ENCODE measurements at places on chromosomes 13 and 19.

GRCh38 chr19:57819475-57820148 lies 4.9 kb upstream of the ZNF552 start:
- DNase-seq = peak; percentile 77

DNA sequence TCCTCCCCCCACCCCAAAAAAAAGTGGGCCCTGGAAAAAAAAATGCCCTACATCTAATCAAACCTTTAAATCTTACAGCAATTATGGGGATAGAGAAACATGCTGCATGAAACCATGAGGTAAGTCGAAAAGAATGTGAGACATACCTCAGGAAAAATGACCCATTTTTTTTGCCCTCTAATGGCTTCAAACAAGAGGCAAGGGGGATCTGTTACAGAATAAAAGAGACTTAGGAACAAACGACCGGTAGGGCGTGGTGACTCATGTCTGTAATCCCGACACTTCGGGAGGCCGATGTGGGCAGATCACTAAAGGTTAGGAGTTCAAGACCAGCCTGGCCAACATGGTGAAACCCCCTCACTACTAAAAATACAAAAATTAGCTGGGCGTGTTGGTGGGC lies 8.4 kb downstream of the RGL3 start:
- DNase-seq = no peak

GRCh38 chr13:99027260-99027659 lies 49.4 kb upstream of the DOCK9 start:
- no peak for DNase-seq

GRCh38 chr19:52335768-52336116 lies 301 bp upstream of the ZNF610 start:
- no peak for DNase-seq

- DNase-seq = no peak
Measured at GRCh38 chr19:46609511-46610412, 8.6 kb downstream of the CALM3 start.

DNA sequence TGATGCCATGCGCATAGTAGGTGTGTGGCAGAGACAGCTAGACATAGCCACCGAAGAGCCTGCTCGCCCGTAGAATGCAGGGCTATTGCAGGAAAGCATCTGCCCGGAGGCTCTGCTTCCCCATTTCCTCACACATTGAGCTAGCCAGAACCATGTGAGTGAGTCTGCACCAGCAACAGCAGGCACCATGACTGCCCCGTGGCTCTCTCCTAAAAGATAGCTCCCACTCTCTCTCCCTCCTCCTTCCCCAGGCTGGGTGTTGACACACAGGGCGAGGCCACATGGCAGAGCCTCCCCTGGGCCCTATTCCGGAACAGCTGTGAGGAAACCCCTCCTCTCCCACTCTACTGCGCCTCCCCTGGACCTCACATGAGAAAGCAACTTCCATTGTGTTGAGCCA lies 52.3 kb upstream of the ATP12A start:
- DNase-seq = no peak

GRCh38 chr19:49231389-49231788 lies 73.8 kb downstream of the TRPM4 start:
- peak; percentile 42 for DNase-seq

- no peak for DNase-seq
Measured at GRCh38 chr13:61111529-61111928, 304.1 kb downstream of the PCDH20 start.

GRCh38 chr19:14061751-14062557 lies at the start of gene PALM3:
Gene PALM3 (minus strand): TSS chr19:14062076. CDS start chr19:14061980, 96 bp downstream.
- DNase-seq = no peak

DNA sequence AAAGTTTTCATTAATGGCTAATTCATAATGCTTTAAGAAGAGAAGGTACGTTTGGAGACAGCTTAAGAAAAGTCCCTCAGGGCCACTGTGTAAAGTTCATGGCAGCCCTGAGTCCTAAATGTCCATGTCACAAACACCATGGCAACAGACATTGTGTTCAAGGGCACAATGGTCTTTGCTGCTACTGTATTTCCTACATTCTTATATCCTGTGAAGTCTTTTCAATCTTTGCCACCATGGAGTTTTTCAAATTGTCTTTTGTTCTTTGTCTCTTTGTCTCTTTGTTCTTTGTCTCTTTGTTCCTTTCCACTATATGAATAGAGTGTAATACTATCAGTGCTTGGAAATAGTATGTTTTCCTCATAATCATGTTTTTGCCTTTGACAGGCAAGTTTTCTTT lies 178.8 kb downstream of the VWA8 start:
- DNase-seq = no peak

DNA sequence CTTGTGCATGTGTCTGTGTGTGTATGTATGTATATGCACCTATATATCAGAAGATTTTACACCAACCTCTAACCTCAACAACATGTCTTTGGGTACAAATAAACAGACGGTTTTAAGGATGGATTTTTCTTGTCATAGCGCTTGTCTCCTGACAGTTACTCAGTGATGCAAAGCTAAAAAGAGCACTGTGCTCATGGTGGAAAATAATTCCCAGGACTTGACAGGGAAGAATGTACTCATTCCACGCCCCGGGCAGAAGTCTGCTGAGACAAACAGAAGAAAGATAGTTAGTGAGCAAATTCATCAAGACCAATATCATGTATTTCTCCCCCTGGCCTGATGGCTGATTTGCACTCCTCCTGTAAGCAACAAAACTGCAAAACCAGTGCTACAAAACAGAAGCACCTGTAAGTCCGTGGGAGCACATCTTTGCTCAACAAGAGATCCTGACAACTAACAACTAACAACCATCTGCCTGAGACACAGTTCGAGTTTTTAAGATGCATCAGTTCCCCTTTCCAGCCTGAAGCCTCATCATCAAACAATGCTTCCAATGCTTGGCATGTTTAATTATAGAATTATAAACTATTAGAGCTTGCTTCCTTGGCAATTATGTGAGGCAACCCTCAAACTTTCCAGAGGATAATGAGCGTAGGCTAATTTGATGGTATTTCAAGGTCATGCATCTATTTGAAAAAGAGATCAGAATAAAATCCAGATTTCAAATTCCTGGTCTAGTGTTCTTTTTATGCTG lies 812.7 kb upstream of the MIR17HG start:
- DNase-seq = no peak

GRCh38 chr19:33462112-33462791 lies 59.3 kb downstream of the PEPD start:
- no peak for DNase-seq

GRCh38 chr13:84129966-84130365 lies 247.7 kb upstream of the SLITRK1 start:
- DNase-seq = no peak

DNA sequence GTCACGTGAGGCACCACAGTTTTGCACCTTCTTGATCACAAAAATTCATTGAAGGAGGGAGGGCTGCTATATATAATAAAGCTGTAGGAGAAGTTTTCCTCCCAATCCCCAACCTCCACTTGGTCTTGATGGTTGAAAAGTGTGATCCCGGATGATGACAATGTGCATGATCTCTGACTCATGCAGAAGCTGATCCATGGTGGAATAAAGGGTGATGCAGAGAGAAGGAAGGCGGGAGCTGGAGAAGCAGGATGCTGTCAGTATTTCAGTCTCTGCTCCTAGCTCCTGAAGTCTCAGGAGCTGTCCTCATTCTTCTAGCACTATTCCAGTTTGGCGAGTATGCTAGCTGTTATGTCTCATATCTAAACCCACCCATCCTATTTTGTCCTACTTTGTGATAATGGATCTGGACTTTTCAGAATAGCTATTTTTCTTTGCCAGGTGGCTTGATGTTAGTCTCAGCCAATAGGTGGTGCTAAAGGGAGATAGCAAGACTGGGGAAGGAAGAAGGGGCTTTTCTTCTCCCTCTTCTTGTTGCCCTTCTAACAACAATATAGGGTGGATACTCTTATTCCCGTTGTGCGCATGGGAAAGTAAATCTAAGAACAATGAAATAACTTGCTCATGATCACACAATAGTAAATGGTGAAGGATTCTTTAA lies 65.6 kb upstream of the HTR2A start:
- no peak for DNase-seq

DNA sequence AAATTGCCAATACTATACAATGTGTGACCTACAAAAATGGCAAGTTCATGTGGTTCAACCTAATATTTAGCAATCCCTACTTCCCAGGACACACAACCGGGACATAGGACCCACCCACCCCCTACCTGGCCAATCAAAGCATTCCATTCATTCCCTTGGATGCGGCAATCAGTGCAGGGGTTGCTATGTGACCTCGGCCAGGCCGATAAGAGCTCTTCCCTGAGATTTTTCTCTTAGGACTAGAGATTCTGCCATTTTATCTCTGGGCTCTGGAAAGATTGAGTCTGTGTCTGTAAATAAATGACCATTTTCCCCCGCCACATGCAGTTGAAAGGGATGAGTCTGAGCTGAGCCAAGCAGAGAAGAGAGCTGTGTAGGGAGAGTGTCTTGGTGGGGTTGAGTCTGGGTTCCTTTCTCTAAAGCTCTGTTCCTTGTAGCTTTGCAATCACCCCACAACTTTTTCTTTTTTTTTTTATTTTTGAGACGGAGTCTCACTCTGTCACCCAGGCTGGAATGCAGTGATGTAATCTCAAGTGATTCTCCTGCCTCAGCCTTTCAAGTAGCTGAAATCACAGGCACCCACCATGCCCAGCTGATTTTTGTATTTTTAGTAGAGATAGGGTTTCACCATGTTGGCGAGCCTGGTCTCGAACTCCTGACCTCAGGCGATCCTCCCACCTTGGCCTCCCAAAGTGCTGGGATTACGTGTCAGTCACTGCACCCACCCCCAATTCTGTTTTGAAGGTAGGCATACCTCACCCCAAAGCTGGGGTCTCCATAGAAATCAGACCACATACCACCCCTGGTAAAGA lies 7.4 kb downstream of the IFNL1 start:
- no peak for DNase-seq

DNA sequence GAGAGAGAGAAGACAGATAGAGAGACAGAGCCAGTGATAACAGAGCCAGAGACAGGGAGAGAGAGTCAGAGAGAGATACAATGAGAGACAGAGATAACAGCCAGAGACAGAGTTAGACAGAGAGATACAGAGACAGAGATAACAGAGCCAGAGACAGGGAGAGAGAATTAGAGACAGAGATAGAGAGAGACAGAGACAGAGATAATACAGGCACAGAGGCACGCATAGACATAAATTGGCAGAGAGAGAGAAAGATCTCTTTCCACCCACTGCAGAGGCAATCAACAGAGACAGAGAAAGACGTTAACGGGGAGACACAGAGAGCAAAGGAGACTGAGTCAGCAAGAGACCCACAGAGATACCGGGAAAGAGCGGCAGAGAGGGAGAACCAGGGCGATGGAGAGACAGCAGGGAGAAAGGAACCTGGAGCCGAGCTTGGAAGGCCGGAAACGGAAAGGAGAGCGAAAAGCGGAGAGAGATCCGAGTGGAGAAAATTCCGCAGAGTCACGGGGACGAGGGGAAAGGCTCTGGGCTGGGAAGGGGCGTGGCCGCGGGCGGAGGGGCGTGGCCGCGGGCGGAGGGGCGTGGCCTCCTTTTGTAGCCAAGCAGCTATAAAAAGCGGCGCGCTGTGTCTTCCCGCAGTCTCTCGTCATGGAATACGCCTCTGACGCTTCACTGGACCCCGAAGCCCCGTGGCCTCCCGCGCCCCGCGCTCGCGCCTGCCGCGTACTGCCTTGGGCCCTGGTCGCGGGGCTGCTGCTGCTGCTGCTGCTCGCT lies at the start of gene TNFSF9:
TSS of gene TNFSF9 (plus strand) at position 641 of the 777 bp plus-strand sequence. CDS start at position 652, 11 bp downstream.
- DNase-seq = peak; percentile 80

DNA sequence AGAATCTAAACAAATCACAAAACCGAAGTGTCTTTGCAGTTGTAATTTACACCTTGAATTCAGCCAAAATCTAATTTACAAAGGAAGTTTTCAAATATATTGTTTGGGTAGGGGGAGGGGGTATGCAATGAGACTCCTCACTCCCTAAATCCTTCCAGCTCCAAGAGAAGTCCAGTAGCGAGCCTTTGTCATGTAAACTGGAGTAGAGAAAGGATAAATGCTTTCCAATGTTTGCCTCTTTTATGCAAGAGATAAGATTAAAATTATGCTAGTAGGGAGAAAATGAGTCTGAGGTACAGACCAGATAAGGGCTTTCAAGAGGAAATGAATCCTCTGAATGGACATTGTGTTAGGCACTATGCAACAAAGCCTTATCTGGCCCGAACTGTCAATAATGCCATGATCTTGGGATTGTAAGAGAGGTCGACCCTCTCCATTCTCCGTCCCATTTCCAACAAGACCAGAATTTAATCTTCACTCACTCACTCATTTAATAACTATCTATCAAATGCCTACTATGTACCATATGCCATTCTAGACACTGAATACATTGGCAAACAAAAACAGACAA lies 199.2 kb downstream of the LACC1 start:
- no peak for DNase-seq

DNA sequence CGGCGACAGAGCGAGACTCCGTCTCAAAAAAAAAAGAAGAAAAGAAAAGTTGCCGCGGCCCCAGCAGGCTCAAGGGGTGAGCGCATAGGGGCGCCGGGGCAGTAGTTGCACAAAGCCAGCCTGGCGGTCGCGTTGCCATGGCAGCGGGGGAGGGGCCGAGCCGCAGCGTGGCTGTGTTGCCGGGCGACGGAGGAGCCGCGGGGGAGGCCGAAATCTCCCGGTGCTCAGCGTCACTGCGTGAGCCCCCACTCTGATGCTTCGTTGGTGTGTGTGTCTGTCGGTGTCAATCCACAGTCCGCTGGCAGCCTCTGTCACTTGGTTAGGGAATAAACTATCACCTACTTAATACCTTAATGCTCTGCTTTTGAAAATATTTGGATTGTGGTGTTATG lies 82.9 kb upstream of the C1QTNF9B start:
- peak; percentile 74 for DNase-seq

GRCh38 chr13:51148952-51149573 lies 38.0 kb upstream of the C13orf42 start:
- DNase-seq = no peak

GRCh38 chr13:45136741-45137504 lies 16.6 kb downstream of the GTF2F2 start:
- no peak for DNase-seq

DNA sequence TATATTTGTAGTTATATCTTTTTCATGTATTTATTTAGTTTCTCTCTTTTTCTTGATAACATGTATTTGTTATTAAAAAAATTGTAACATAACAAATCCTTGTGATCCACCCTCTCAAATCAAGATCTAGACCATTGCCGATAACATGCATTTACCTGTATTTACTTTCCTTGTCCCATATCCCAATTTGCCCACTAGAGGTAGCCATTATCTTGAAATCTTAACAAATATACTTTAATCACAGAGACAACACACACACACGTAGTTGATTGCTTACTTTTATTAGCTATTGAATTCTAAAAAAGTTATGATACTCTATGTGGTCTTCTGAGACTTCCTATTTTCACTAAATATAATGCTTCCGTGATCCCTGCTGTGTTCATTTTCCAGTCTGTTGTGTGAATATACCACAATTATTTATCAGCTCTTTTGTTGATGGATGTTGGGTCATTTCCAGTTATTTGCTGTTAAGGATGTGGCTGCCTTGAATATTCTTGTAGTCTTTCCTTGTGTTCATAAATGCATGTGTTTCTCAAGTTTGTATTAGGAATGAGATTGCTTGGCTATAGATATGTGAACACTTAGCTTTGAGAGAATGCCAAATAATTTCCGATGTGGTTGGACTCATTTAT lies 31.3 kb upstream of the ZMYM2 start:
- DNase-seq = no peak

- DNase-seq = peak; percentile 83
Measured at GRCh38 chr19:50460161-50460765, 16.0 kb upstream of the EMC10 start.

- no peak for DNase-seq
Measured at GRCh38 chr13:47415048-47415447, 518.2 kb upstream of the HTR2A start.
